MV-4-11 (cell line): ENCODE measurements at places on chromosomes 7 and 10.

- DNase-seq, result peak; percentile 38
These were observed 83.0 kb upstream of the SEC61G start for GRCh38 chr7:54841772-54842697.

GRCh38 chr10:12796401-12797160, 204.9 kb downstream of the CCDC3 start:
- peak; percentile 0 for DNase-seq

DNA sequence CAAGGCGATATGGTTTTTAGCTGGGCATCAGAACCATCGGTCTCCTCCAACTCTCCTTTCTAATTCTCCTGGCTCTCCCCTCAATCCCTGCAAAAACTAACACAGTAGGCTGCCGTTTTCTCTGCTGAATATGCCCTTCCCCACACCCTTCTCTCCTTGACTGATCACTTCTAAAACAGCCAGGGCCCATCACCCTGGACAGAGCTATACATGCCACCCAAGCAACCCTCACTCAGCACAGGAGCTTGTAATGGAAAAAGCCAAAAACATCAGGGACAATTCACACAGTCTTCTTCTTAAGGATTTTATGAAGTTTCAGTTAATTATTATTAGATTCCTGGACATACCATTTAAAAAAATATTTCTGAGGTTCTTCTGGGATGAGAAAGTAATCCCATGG, 61.5 kb downstream of the PIK3AP1 start:
- no peak for DNase-seq

GRCh38 chr10:32446536-32447406, 831 bp downstream of the CCDC7 start:
- no peak for DNase-seq

- no peak for DNase-seq
These were observed 218.2 kb upstream of the KMT2E start for GRCh38 chr7:104795616-104796398.

DNA sequence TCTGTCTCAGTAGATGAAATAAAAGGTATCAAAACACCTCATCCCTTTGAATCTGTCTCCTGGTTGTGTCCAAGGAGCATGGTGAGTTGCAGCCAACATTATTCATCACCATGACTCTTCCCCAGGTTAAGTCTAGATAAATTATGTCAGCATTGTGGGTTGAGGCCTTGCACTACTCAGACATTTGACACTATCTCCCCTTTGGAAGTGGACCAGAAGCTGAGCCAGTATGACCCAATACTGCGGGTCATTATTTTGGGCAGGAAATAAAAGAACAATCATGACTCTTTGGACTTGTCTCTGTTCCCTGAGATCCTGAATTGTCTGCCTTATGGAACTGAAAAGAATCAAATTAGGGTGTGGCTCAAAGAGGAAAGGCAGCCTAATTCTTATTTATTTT, 168.2 kb upstream of the FAM171A1 start:
- DNase-seq, result peak; percentile 30

- DNase-seq, result no peak
These were observed 98.0 kb upstream of the GLCCI1 start for GRCh38 chr7:7870555-7870954.

- DNase-seq, result no peak
These were observed 264.5 kb downstream of the SDHAF3 start for GRCh38 chr7:97381815-97382554.

DNA sequence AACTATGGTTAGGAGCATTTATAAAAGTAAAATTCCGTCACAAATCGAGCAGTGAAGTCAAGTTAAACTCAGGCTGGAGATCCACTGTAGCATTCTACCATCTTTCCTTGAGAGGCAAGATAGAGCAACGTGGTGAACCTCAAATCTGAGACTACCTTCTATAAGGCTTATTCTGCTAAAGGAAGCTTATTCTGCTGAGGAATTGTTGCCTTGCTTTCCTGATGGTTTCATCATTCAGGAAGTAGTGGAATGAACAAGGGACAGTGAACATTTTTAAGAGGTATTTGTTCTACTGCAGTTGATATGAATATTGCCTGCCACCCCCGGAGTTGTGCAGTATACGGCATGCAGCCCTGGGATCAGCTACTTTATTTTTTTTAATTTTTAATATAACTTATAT, 170.8 kb downstream of the VPS50 start:
- DNase-seq, result no peak

GRCh38 chr10:74377476-74377875, 226.5 kb downstream of the ADK start:
- no peak for DNase-seq

- no peak for DNase-seq
These were observed 1.9 kb upstream of the HBP1 start for GRCh38 chr7:107166736-107167426.

GRCh38 chr7:31892099-31892829, 177.9 kb downstream of the PDE1C start:
- DNase-seq, result no peak

GRCh38 chr7:158316466-158317031, 271.1 kb downstream of the PTPRN2 start:
- DNase-seq, result no peak

GRCh38 chr10:97759158-97759887, 12.5 kb downstream of the SFRP5 start:
- peak; percentile 17 for DNase-seq

GRCh38 chr10:51960494-51960895, 261.1 kb upstream of the CSTF2T start:
- peak; percentile 25 for DNase-seq

DNA sequence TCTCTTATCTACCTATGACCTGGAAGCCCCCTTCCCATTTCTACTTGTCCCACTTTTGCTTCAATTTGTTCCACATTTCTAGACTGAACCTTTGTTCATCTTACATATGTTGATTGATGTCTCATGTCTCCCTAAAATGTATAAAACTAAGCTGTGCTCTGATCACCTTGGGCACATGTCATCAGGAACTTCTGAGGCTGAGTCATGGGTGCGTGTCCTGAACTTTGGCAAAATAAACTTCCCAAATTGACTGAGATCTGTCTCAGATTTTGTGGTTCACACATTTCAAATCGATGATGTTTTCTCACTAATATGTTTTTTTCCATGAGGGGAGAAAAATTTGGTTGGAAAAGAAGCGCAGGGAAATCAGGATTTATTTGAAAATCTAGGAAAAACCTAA, 406.2 kb upstream of the LRRTM3 start:
- no peak for DNase-seq

DNA sequence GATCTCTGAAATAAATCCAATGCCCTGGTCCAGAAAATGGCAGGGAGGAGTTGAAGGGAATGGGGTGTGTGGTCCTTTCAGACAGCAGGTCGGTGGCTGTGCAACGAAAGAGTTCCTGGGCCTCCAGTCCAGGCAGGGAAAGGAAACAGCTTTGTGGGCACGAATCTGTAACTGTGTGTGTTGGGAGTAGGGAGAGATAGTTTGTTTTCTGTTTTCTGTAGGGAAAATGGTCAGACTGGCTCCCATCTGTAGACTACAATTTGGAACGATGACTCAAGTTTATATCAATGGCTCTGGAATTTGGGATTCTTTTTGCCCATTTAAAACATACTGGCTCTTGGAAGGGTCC, 2.6 kb upstream of the HOXA9 start:
- no peak for DNase-seq

- no peak for DNase-seq
These were observed 22.8 kb upstream of the PRKAG2 start for GRCh38 chr7:151899513-151900360.

DNA sequence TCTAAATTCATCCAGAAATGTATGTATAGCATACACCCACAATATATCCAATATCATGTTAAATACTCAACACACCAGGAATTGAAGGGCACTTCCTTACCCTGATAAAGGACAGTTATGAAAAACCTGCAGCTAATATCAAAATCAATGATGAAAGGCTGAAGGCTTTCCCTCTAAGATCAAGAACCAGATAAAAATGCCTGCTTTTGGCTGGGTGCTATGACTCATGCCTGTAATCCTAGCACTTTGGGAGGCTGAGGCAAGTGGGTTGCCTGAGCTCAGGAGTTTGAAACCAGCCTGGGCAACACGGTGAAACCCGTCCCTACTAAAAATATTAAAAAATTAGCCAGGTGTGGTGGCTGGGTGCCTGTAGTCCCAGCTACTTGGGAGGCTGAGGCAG, 21.6 kb upstream of the UPP1 start:
- DNase-seq, result no peak

DNA sequence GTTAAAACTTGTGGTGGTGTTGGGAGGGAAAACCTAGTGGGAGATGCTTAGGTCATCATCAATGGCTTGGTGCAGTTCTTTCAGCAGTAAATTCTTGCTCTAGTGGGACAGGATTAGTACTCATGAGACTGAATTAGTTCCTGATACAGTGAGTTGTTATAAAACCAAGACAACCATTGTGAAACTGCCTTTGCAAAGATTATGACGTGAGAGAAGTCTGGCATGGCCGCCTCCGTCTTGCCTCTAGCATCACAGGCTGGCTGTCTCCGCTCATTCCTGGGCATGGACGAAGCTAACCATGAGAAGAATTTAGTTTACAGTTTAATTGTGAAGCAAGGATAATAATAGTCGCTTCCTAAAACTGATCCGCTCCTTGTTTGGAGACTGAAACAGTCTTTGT, 186.4 kb downstream of the KIF20B start:
- peak; percentile 86 for DNase-seq

DNA sequence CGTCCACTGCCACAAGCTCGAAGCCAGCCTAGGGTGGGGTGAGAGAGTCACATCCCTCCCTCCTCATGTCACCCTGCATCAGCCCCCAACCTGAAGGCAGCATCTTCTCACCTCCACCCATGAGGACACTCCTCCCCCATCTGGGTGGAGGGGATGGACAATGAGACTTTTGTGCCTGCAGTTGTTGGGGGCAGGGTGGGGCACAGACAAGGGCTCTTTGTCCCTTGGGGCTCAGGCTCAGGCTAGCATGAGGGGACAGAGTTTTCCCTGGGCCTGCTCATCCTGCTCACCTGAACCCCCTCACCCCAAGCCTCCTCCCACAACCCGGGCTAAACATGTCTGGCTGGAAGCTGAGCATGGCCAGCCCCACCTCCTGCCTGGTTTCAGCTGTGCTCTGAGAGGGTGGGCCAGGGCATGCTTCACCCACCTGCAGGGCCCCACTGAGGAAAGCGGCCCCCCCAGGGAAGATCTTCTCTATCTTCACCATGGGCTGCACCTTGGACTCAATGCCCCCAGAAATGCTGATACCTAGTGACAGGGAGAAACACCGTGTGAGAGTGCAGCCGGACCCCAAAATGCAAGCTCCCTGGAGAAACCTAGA, 9.3 kb downstream of the LZTS2 start:
- no peak for DNase-seq

GRCh38 chr10:79293841-79294581, 53.3 kb upstream of the PPIF start:
- DNase-seq, result peak; percentile 92

GRCh38 chr10:86918022-86918471, 39.4 kb downstream of the MMRN2 start:
- no peak for DNase-seq

DNA sequence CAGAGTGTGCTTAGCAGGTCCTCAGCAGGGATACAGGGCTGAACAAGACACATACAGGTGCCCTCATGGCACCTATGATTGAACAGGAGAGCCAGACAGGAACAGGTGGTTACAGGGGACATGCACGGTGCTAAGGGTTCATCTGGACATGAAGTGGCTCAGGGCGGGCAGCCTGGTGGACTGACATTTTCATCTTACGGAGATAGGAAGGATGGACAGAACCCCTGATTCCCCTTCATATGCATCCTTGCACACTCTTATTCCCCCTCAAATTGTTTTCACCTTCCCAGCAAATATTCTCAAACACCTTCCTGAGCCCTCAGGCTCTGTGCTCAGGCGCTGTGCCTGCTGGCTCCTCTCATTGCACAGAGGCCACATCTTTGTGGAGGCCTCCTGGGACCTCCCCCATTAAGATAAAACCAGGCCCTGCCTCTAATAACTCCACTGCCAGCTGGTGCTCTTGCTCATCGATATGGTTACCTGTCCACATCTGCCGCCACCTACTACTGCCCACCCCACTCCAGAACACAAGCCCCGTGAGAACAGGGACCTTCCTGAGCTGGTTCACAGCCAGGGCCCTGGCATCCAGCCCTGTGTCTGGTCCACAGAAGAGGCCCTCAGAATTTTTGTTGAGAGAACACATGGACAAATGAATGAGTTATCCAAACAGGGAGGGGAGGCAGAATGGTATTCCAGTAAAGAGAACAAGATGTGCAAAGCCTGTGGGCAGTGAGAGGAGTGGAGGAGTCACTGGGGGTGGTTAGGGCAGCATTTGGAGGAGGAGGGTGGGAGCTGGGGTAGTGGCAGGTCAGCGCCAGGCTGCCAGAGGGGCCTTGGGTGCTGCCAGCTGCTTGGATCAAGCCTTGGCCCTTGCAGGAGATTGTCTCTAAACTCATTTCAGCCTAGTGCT, 68.9 kb upstream of the AQP1 start:
- no peak for DNase-seq

GRCh38 chr7:14902589-14903067, at the start of gene DGKB:
DGKB (minus strand) TSS chr7:14902751.
- DNase-seq, result no peak

DNA sequence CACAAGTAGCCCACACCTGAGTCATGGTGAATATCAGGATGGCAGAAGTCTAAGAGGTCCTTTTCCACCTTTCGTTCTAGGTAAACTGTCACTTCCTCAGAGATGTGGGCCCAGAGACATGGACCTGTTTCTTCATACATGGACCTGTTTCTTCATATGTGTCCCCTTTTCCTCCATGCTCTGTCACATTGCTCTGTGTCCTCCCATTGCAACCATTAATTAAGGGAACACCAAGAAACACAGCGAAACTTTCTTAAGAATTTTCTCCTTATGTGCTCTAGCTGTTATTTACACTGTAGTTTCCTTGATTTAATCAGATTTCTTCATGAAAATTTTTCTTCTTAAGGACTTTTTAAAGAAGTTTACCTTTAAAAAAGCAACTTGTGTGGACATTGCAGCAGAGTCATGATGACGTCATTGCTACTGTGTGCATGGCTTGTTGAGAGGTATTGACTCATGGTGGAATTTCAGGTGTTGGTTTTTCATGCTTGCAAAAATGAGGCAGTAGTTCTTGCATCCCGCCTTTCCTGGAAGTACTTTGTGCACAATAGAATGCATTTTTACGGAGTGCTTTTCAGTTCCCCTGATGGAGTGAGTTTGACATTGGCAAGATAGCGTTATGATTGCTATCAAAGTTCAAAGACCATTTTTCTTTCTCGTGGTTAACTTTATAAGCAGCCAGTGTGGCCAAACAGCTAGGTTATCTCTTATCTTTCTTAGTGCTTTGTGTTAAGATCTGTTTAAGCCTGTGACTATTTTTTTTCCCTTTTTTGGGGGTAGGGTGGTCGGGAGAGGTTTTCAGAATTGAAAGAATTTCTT, 37.7 kb downstream of the CFAP58 start:
- no peak for DNase-seq

GRCh38 chr10:52479567-52479966, 165.5 kb downstream of the DKK1 start:
- DNase-seq, result no peak
